Suppressor macrophage (primary cell): ENCODE measurements at places on chromosomes 11 and 22.

GRCh38 chr22:48143856-48144255, 1381.4 kb downstream of the TBC1D22A start:
- DNase-seq: no peak

DNA sequence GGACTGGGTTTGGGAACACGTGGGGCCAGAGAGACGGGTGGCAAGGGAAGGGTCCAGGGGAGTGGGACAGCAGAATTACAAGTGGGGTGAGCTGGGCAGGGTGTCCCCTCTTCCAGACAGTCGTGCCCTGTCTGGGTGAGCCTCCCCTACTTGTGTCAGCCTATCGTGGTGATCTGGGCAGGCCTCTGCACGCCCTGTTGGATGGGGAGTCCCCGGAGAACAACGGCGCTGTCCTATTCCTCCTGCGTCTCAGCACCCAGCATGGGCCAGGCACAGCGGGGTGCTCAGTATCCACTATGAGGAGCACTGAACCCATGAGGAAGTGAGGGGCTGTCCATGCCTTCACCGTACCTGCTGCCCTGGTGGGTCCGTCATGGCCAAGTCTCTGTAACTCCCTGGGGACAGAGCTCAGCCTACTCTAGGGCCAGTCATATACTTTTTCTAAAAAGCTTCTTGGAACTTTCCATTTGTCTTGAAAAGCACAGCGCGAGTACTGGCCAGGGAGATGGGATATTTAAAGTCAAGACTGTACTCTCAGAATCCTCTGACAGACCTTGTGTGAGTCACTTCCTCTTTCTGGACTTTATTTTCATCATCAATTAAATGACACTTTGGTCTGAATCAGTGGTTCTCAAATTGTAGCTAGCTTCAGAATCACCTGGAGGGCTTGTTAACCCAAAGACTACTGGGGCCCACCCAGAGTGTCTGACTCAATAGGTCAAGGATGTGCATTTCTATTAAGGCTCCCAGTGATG, 81.7 kb upstream of the NECTIN1 start:
- no peak for DNase-seq

DNA sequence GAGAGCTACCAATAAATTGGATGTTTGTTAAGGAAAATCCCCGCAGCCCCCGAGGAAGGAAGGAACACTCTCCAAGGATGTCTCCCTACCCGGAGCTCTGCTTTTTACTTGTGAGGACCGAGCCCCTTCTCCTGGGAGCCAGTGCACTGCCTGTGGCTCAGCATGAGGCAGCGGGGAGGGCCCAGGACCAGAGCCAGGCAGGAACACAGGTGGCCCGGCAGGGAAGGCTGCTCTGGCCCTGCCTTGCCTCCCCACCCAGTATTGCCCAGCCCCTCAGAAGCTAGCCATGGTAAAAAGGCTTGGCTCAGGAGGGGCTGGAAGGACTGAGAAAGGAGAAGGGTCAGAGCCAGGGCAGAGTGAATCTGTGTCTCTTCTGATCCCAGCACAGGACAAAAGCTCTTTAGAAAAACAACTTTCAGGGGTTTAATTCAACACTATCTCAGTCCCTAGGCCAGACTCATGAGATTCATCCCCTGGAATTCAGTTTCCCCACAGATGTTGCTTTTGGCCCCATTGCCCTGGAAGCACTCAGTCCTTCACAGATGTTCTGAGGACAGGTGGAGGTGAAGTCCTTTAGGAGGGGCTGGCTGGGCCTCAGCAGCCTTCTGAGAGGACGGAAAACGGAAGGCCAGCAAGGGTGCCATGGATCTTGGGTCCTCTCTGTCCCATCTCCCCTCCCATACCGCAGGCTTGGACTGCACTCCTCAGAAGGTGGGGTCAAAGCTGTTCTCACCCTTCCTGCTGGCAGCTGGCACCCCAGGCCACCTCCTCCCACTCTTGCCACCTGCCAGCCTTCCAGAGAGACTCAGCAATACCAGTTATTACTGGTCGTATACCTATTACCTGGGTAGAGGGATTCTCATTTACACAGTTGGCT, 318.9 kb downstream of the NTM start:
- DNase-seq: no peak

- peak; percentile 52 for DNase-seq
These were observed 66.8 kb downstream of the LARGE1 start for GRCh38 chr22:33853200-33854097.

- DNase-seq: no peak
These were observed 1403.4 kb upstream of the TENM4 start for GRCh38 chr11:80844110-80844819.

GRCh38 chr11:114159320-114159719, 99.8 kb downstream of the ZBTB16 start:
- no peak for DNase-seq

GRCh38 chr11:132064987-132065620, 694.7 kb downstream of the NTM start:
- DNase-seq: peak; percentile 35

DNA sequence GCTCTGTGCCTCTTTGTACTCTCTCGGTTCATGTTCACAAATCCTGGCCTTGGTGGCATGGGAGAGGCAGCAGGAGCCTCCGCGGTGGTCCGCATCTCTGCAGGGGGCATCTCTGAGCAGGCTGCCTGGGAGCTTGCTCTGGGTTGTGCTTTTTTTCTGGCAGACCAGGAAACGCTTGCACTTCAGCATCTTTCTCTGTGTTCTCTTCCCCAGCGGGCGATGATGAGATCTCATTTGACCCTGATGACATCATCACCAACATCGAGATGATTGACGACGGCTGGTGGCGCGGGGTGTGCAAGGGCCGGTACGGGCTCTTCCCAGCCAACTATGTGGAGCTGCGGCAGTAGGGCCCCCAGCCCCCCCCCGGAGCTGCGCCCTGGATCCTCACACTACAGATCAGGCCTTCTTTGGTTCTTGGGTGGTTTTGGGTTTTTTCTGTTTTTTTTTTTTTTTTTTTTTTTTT, 36.5 kb downstream of the CTTN start:
- no peak for DNase-seq

DNA sequence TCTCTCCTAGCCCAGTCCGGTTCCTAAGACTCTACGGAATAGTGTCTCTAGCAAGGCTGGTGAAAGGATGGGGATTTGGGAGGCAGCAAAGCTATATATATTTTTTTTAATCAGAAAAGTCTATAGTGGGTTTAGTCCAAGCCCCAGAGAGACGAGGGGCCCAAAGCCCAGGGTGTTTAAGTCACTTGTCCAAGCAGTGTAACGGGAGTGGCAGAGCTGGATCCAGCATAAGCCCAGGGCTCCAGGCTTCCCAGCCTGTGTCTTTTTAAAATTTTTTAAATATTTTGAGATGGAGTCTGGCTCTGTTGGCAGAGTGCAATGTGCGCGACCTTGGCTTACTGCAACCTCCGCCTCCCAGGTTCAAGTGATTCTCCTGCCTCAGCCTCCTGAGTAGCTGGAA, 6.8 kb downstream of the GRIK4 start:
- no peak for DNase-seq

DNA sequence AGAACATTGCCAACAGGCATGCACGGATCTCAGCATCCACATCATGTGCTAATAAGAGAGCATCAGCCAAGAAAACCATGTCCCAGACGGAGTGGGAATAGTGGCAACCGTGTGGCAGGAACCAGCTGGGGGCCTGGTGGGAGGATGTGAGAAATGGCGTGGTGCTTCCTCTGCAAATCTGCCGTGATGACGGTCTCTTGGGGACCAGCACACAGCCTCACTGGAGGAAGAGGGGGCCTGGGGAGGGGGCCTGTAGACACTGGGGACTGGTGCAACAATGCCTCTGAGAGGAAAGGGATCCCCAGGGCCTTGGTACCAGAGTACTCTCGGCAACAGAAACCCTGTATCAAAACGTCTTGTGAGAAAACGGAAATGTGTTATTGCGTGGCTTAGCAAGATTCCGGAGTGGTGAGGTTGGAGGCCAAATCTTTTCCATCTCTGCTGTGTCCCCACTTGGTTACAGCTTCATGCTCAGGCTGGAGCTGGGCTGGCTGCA, 154.3 kb upstream of the TBCEL start:
- DNase-seq: no peak

DNA sequence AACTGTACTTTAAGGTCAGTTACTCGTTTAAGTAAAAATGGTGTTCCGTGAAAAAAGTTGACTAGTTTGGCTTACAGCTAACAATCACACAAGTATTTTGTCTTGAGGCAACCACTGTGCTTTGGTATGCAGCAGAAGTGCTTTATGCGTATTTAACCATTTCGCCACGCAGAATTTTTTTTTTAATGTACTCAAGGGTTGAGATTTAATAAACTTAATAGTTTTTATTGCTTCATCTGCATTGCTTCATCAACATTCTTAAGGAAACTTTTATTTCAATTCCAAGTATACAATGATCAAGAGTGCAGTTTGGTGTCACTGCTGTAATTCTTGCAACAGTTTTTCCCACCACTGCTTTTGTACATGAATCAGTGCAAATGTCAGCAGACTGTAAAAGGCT, 66.4 kb downstream of the ZNRF3 start:
- DNase-seq: no peak

GRCh38 chr11:79439410-79439885, 1.4 kb downstream of the TENM4 start:
- no peak for DNase-seq

DNA sequence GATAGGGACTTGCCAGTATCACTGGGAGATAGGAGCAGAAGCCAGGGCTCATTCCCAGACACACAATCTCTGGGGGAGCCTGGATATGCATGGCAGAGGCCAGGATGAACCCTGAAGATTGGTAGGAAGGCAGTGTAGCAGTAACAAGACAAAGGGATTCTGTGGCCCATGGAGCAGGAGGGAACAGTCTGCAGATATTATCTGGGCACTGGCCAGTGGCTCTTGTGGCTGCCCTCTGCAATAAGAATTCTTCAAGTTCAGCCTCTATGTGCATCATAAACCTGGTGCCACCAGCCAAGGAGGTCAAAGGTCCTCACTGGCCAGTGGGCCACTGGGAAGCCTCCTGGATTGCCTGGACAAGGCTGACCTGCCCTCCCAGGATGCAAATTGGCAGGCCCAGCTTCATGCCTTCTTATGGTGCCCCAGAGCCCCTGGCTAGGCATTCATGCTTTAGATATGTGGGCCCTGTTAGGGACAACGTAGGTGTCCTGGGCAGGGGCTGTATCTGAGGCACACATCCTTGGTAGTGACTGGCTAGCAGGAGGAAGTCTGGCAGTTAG, 29.2 kb downstream of the KCNQ1OT1 start:
- DNase-seq: no peak

DNA sequence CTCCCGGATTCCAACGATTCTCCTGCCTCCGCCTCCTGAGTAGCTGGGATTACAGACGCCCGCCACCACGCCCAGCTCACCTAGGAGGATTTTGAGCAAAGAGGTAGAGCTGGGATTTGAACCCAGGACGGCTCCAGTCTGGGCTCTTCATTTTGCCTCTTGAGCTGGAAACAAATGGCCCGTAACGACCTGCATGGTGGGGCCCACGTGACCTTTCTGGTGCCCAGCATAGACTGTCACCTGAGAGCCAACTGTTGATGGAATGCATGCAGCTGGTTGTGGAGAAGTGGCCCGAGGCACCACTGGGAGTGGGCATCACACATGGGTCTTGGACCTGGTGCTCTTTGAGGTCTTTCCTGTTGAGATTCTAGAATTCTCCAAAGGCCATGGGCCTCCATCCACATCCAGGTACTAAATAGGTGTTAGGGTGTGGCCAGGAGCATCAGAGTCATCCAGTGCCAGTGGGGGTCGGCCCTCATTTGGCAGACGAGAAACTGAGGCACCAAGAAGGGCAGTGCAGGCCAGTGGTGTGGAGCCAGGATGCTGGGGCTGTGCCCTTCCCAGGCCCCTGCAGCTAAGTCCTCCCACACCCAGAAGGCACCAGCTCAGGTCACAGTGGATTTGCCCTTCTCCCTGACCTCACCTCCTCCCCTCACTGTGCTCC, 3.9 kb downstream of the ATF4 start:
- DNase-seq: peak; percentile 8

- peak; percentile 42 for DNase-seq
These were observed 132.1 kb downstream of the DSCAML1 start for GRCh38 chr11:117664897-117665296.

- peak; percentile 56 for DNase-seq
These were observed 2.4 kb downstream of the CCS start for GRCh38 chr11:66595245-66595904.
